ENCODE measurements at places on chromosomes 12 and 14. TPM values are rescaled to one million over a fixed set of nuclear protein-coding genes. Genes with fewer than 3 reads are reported as not detected.

TSPAN31 gene
- total RNA-seq, result 27.4 TPM

- DNase-seq, result no peak
These were observed 21.0 kb upstream of the MYL2 start for GRCh38 chr12:110941391-110941790.

GRCh38 chr12:49689785-49690184 is 17.4 kb downstream of the FMNL3 start:
- no peak for DNase-seq

GRCh38 chr12:28340261-28341045 is 150.2 kb downstream of the CCDC91 start:
- no peak for DNase-seq

DNA sequence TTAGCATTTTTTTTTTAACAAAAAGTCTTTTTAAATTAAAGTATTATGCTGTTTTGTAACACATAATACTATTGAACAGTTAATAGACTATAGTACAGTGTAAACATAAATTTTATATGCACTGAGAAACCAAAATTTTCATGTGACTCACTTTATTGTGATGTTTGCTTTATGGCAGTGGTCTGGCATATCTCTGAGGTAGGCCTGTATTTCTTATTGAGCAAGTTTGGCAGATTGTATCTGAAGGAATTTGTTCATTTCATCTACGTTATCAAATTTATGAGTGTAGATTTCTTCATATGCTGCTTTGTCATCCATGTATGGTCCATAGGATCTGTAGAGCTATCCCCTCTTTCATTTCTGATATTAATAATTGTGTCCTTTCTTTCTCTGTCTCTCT is 78.8 kb upstream of the PDE3A start:
- no peak for DNase-seq

DNA sequence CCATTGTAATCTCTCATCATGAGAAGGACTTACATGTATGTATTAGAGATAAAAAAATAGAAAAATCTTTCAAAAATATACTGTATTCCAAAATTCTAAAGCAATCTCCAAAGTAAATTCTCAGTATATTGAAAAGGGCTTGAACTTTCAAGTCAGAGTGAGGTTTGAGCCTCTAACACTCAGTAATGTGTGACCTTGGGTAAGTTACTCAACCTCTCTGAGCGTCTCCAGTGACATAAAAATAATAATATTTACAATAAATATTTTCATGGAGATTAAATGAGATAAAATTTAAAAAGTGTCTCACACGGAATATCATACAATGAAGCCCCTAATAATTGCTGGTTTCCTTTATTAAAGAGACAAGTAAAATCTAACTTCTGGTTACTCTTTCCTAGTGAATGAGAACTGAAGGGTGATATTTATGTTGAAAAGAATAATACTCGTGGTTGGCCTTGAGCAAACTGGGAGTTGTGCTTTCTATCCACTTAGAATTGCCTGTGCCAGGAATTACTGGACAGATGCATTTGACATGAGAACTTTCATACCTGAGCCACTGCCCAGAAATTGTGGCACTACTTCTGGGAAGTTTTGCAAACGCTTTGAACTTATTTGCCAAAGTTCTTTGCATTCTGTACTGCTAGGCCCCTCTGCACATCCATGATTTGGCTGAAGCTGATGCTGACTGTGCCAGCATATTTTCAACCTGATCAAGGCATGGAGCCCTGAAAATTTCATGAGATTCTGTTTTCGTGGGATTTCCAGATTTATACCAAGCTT is 933.7 kb downstream of the GALC start:
- DNase-seq, result no peak

All from heart left ventricle (tissue), 16 donors.